ENCODE measurements at places on chromosomes 6 and 20. TPM values are rescaled to one million over a fixed set of nuclear protein-coding genes. Genes with fewer than 3 reads are reported as not detected.

DNA sequence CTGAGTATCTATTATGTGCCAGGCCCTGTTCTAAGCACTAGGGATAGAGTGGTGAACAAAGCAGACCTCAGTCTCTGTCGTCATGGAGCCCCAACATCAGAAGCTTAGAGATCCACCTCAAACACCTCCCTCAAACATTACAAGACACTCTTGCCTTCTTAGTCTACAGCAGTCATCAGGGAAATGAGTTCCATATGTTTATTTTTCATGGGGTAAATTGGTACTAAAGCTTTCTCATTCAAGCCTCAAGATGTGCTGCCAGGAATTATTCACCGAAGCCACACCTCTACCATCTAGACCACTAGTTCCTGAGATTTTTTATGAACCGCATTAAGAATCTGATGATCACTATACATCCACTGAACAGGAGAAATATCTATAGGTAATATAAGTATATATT is 59.0 kb upstream of the TFB1M start:
- no peak for DNase-seq

DNA sequence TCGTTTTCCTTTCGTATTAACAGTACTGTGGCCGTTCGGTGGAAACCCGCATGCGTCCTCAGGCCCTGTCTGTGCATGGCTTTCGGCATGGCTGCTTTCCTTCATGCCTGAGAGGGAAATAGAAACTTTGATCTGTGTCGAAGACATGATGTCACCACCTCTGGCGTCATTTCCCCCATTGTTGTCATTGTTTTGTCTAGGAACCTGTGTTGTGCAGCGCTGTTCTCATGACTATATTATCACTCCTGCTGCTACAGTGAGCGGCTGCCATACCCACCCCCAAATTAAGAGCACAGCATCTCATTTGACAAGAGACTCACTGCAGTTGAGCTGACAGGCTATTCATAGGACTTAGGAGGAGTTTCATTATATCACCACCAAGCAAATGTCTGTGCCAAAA is 172.3 kb downstream of the TMEM242 start:
- no peak for DNase-seq

GRCh38 chr6:73943930-73944652 is 248.1 kb downstream of the CD109 start:
- DNase-seq, result no peak

DNA sequence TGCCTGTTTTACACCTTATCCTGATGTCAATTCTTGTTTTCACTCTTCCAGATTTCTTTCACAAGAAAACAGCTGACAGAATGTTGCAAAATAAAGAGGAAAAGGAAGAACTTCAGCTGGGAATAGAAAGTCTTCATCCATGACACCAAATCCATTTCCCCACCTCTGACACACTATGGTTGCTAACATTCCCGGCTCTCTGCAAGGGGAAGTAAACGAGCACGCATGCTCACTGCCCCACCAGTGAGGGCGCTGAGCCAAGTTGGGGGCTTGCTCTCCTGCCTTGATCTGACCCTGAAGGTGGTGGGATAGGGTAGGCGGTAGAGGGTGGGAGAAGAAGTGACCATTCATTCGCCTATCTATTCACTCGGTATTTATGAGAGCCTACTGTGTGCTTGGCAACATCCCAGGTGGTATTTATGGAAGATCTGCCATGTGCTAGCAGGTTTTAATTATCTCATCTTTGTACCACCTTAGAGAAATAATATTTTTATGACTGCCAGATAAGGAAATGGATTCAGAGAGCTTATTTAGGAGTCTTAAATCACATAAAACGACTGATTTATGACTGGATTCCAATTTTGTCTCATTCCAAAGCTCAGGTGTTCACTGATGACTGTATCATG is 206.2 kb downstream of the FOXC1 start:
- no peak for DNase-seq

- no peak for DNase-seq
These were observed 32.3 kb upstream of the SLC23A2 start for GRCh38 chr20:5033566-5033965.

- no peak for DNase-seq
These were observed 4.7 kb downstream of the SLC2A10 start for GRCh38 chr20:46713957-46714834.

GRCh38 chr6:137944793-137945498 is 77.9 kb downstream of the TNFAIP3 start:
- no peak for DNase-seq

RSPH4A gene
- total RNA-seq, result 0.47 TPM

Measured in omental fat pad (tissue), 4 donors.